Natural killer cell treated with Interleukin-12 subunit alpha and Interleukin-12 subunit beta and Interleukin-15 and Interleukin-18, amount 100 ng/mL, for 72 hours (primary cell): ENCODE measurements at places on chromosomes 7 and 10. TPM values are rescaled to one million over a fixed set of nuclear protein-coding genes. Genes with fewer than 3 reads are reported as not detected.

DNA sequence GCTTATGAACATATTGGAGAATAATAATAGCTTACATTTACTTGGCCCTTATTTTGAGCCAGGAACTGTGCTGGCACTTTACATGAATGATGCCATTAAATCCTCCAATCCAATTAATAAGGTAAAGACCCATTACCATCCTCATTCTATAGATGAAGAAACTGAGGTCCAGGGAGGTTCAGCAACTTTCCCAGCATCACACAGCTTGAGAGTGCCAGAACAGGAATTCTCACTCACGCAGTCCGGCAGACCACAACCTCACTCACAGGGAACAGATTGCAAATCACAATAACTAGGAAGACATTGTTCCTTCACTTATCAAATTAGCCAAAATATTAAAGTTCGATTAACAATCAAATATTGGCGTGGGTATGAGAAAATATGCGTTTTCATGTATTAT is 18.3 kb downstream of the GPRIN2 start:
- no peak overlapping the region for H3K4me3 ChIP-seq
- no peak for DNase-seq
- H3K27me3 ChIP-seq: peaks cover 52% of the 10 kb centered on the region
- H3K27ac ChIP-seq: no peak overlapping the region
- peaks cover 10% of the 10 kb centered on the region for H3K4me1 ChIP-seq
- no peaks in the 10 kb centered on the region for H3K36me3 ChIP-seq

- no peak overlapping the region for H3K27ac ChIP-seq
- H3K4me1 ChIP-seq: no peaks in the 10 kb centered on the region
- H3K36me3 ChIP-seq: peaks cover 20% of the 10 kb centered on the region
- H3K27me3 ChIP-seq: peaks cover 34% of the 10 kb centered on the region
Measured at GRCh38 chr7:106552645-106553445, 108.1 kb downstream of the CCDC71L start.

DNA sequence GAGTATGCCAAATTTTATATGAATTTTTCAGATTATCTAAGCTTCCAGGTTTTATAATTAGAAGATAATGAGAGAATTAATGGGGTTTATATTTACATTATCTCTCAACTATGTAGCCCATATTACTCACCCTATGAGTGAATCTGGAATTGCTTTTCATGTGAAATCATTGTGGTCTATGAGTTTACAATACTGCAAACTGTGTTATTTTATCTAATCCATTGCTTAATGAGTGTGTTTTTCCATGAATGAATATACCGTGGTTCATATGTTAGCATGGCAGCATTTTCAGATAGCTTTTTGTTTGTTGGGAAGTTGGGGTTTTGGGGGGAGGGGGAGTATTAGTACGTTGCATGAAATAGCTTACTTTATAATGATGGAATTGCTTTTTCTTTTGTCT is 44.5 kb downstream of the FGFBP3 start:
- no peaks in the 10 kb centered on the region for H3K27me3 ChIP-seq
- H3K27ac ChIP-seq: no peak overlapping the region
- no peak for DNase-seq
- no peaks in the 10 kb centered on the region for H3K4me1 ChIP-seq

GRCh38 chr10:133088179-133088955 is 643 bp downstream of the ADGRA1 start:
- no peaks in the 10 kb centered on the region for H3K36me3 ChIP-seq
- no peak overlapping the region for H3K27ac ChIP-seq
- H3K4me1 ChIP-seq: no peaks in the 10 kb centered on the region
- H3K4me3 ChIP-seq: no peak overlapping the region
- peaks cover 7% of the 10 kb centered on the region for H3K27me3 ChIP-seq

DNA sequence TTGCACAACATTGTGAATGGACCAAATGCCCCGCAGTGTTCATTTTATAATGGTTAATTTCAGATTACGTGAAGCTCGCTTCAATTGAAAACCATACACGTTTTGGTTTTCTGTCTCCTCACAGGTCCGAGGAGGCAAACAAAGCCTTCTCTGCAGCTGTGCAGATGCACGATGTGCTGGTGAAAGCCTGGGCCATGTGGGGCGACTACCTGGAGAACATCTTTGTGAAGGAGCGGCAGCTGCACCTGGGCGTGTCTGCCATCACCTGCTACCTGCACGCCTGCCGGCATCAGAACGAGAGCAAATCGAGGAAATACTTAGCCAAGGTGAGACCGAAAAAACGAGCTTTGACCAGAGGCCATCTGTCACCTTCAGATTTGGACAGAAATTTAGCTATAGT is 110.3 kb downstream of the TRRAP start:
- H3K4me1 ChIP-seq: no peaks in the 10 kb centered on the region
- DNase-seq: no peak
- H3K27me3 ChIP-seq: no peaks in the 10 kb centered on the region
- peaks cover 63% of the 10 kb centered on the region for H3K36me3 ChIP-seq
- no peak overlapping the region for H3K4me3 ChIP-seq
- H3K27ac ChIP-seq: no peak overlapping the region

Gene KIF5B
- 90.8 TPM for total RNA-seq
